ENCODE measurements at places on chromosomes 12 and 14.

DNA sequence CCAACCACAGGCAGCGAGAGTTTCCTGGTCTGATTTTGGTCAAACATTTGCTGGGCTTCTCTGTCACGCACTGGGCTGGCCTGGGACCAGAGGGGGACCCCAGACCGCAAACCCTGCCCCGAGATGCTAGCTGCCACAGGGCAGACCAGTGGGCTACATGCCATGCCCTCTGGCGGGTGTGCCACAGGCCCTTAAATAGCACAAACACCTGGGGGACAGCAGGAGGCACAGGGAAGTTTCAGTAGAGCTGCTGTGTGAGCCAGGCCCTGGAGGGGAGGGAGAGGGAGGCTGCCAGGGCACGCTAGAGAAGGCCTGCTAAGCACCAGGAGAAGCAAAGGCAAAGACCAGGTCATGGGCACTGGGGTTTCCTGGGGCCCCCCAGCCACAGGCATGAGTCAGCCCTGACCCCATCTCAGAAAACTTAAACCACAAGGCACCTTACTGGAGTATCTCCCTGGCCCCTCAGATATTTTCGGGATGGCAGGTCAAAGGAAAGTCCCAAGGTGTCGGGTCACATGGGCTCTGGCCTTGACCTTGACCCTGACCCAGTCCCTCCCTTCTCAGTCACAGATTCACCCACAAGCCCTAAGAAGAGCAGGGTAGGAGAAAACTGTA, 29.2 kb downstream of the ITPK1 start:
- DNase-seq: no peak

- no peak for DNase-seq
Observed at GRCh38 chr14:34488528-34488927, 26.5 kb upstream of the SPTSSA start.

- no peak for DNase-seq
Observed at GRCh38 chr12:25689996-25690501, 137.0 kb upstream of the LMNTD1 start.

GRCh38 chr14:64450255-64450654, 15.0 kb upstream of the AKAP5 start:
- DNase-seq: no peak

DNA sequence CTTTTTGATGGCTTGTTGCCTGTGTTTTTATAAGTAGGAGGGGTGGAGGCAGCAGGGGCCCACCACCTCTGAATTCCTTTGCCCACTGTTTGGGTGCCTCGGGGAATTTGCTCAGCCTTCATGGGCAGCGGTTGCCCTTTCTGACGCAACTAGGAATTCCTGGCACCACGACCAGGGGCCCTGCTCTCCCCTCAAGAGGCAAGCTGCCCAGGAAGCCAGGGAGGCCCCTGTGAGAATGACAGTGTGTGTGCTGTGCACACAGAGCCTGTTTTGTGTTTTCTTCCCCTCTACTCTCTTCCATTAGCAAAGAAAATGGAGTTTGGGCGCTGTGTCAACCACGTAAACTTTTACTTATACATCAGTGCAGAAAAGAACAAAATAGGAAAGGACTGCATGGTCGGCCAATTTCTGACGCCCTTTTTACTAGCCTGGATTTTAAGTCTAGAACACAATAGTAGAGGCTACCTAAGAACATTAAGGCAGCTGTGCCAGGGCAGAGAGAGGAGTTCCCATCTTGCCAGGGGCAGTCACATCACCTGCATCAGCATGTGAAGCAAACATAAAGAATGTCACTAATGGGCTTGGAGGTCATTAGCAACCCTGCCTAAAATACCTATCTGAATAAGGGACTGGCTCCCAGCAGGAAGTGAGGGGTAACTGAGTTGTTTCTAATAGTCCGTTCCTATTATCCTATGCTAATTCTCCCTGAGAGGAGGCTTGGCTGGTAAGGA, 17.9 kb upstream of the PTGR2 start:
- DNase-seq: no peak

- no peak for DNase-seq
Observed at GRCh38 chr12:124742111-124742510, 121.6 kb downstream of the SCARB1 start.

GRCh38 chr14:31781578-31781977, 220.4 kb downstream of the NUBPL start:
- no peak for DNase-seq

- DNase-seq: no peak
Observed at GRCh38 chr12:40240779-40241178, 16.0 kb downstream of the LRRK2 start.

- DNase-seq: no peak
Observed at GRCh38 chr12:15996254-15996653, 85.1 kb downstream of the DERA start.

- no peak for DNase-seq
Observed at GRCh38 chr12:116323406-116324386, 46.2 kb upstream of the MED13L start.

- no peak for DNase-seq
Observed at GRCh38 chr12:97601934-97602720, 139.5 kb downstream of the RMST start.

- DNase-seq: no peak
Observed at GRCh38 chr12:85029456-85029855, 6.6 kb downstream of the TSPAN19 start.

DNA sequence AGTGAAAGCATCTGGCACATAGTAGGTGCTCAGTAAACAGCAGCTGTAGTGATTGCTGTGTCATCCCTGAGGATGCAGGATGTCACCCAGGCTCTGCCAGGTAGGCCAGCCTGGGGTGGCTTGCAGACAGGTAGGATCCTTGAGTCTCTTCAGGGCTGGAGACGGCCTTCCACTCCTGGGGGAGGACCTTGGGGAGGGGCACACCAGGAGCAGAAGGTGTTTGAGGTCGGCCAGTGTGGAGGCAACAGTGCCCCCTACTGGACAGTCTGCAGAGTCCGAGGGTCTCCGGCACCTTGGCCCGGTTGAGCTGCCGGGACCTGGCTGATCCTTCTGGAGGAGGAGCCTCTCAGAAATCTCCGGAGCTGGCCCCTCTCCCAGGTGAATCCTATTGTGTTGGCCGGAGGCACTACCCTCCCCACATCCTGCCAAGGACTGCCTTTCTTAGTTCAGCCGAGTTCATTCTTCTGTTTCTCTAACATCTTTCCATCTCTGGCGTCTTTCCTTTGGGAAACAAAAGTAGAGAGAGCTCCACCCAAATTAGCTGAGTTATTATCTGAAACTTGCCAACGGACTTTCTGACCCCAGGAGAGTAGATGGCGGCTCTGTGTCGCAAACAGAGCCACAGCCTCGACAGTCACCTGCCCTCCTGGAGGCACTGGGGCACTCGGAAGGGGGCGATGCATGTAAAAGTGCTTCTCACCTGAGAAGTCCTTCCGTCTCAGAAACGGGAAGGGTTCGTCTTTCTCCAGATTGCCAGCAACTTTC, 41.8 kb upstream of the CLMN start:
- no peak for DNase-seq

- DNase-seq: no peak
Observed at GRCh38 chr14:94960285-94961001, 190.5 kb upstream of the GSC start.

- DNase-seq: no peak
Observed at GRCh38 chr12:14399871-14400270, 34.4 kb downstream of the ATF7IP start.

GRCh38 chr12:28360253-28360652, 170.0 kb downstream of the CCDC91 start:
- no peak for DNase-seq

DNA sequence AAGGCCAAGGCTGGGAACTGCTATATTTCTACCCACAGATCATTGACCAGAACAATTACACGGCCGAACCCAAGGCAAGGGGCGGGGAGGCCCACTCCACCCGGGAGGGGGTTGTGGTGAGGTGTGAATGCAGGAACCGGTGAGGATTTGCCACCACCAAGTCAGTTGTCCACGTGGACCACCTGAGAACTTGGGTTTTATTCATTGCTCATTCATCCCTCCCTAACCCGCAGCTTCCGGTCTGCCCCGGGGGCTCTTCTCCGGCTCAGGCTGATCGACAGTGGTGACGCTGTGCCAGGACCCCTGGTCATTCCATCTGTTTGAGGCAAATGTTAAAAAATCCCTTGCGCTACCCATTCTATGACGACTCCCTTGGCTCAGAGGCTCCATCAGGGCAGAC, 127.7 kb upstream of the RTL1 start:
- DNase-seq: no peak

DNA sequence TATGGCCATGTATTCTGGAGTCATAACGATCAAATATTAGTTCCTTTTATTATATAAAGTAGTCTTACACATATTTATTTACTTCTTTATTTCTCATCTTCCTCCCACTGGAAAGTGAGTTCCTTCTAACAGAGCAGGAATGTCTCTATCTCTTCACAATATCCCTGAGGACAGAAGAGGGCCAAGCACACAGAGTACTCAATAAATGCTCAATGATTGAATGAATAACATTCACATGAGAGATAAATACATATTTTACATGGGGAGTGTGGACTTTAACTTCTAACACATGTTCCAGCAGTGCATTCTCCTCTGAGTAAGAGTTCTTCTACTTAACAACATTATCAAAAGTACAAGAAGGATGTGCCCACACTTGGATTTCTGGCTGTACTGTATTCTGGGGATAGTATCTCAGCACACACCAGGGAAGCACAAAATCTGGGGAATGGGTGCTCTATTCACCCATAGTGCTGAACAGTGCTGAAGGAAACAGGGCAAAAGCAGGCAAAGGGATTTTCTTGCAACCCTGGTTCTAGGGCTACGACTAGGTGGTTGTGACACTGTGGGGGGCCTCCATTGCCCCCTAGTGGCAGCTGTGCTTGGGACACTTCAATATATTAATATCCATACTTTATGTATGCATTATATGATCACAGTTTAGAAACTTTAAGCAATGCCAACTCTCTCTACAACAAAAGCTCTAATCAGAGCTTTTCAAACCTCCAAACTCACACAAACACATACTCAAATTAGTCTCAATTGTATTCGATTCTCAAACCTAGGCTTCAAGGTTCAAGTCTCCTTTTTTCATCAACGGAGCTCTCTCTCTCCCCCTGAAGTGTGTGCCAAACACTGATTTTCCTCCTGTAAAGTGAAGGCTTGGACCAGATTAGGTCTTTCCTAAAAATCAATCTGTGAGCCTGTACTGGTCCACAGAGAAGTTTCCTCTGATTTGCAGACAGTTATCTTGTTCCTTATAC, 115.5 kb downstream of the SLC2A13 start:
- peak; percentile 14 for DNase-seq

DNA sequence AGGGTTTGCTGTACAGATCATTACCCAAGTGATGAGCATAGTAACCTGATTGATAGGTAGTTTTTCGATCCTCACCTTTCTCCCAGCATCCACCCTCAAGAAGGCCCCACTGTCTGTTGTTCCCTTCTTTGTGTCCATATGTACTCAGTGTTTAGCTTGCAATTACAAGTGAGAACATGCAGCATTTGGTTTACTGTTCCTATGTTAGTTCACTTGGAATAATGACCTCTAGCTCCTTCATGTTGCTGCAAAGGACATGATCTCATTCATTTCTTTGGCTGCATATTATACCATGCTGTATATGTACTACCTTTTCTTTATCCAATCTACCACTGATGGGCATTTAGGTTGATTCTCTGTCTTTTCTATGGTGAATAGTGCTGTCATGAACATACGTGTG, 181.6 kb upstream of the FOXG1 start:
- DNase-seq: no peak

DNA sequence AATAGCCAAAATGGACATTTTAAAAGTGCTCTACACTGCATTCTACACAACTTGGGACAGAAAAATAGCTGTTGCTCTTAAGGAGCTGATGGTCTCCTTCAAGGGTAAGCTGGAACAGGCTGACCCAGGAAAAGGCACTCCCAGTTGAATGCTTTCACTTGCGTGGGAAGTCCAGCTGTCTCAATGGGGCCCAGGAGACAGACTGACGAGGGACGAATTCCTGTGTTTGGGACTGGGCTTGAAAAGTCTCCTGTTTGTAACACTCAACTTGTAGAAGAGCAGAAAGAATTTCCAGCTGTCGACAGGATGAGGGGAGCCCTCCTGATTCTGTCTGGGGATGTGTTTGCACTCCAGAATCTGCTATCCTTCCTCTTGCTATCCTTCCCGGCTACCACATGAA, 180.8 kb downstream of the ZFP36L1 start:
- no peak for DNase-seq

GRCh38 chr12:20309504-20310148, 58.7 kb upstream of the PDE3A start:
- DNase-seq: no peak

DNA sequence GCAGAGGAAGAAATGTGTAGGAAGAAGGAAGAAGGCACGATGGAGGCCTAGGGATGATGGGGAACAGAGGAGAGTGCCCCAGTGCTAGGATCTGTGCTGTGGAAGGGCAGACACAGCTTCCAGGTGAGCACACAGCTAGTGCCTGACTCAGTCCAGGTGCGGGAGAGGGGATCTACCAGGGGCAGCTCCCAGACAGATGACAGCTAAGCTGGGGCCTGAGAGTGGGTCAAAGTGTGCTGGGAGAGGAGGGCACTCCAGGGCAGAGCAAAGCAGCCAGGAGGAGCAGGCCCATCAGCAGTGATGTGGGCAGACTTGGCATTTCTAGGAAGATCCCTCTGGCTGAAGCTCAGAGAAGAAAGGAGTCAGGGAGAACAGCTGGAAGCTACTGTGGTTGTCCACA, 36.7 kb downstream of the LRTM2 start:
- DNase-seq: no peak
